ENCODE measurements at places on chromosomes 16 and 17.

- DNase-seq: no peak
These were observed 30.5 kb downstream of the SMIM36 start for GRCh38 chr17:55480631-55481315.

DNA sequence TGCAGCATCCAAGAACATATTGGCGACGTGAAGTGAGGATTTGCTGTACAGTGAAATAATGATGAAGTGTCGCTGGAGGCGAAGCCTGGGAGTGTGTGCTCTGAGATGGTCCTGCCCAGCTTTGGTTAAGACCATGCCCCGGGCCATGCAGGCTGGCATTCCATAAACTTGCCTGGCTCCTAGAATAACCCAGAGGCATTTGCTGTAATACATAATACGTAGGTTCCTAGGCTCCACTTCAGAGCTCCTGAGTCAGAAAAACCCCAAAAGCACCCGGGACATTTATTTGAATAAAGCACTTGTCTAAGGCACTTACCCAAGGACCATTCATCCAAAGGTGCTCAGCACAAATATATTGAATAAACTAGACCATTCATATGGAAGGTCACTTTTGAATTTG, 279.3 kb downstream of the ABCC12 start:
- DNase-seq: no peak

DNA sequence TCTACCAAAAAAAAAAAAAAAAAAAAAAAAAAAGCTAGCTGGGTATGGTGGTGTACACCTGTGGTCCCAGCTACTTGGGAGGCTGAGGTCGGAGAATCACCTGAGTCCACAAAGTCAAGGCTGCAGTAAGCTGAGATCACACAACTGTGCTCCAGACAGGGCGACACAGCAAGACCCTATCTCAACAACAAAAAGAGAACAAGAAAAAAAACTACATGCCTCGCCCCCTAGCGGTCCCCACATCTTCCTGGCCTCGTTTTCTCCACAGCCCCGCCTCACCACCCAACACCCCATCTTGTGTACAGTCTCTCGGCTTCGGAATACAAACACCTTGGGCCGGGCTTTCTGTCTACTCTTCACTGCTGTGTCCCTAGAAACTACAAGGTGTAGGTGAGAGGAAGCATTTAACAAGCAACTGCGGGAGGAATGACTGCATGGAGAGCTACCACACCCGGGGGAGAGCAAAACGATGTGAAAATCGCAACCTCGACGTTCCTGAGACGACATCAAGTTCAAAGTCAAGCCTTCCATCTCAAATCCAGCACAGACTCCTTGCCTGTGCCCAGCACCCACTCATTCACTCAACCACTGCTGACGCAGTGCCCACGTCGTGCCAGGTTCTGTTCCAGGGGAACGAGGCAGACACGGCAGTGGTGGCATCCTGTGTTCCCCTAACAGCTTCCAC, 9.0 kb downstream of the NTAN1 start:
- DNase-seq: no peak

GRCh38 chr17:4331614-4332013, 34.9 kb downstream of the UBE2G1 start:
- DNase-seq: no peak

DNA sequence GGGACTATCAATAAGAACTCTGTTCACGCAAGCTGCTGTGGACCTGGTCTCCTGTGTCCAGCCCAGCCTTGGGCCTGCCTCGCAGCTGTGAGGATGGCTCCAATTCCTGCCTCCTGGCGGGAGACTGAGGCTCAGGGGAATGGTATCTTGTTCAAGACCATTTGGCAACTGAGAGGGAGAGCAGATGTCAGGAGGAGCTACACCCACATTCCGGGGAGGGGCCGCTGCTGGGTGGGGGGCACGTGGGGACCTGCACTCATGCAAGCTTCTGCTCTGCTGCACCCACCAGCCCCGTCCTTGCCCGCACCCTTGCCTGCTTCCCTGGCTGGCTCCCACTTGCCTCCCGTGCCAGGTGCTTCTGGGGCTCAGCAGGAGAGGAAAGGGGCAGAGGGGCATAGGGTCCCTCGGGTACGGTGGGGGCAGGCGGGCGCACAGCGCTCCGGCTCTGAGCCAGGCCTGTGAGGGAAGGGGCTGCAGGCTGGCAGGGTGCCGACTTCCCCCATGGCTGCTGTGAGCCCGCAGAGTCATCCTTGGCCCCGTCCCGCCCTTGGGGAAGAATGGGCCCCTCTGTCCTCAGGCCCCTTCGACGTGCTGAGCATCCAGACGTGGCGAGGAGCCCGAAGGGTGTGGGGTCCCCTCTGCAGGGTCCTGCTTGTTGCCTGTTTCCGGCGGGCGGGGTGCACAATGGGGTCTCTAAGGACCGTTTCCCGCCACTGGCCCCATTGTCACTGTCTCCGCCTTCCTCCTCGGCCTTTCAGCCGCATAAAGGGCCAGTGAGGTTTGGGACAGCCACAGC, 2.7 kb downstream of the METRN start:
- no peak for DNase-seq

- no peak for DNase-seq
These were observed 22.2 kb upstream of the RAB11FIP4 start for GRCh38 chr17:31369266-31369665.

DNA sequence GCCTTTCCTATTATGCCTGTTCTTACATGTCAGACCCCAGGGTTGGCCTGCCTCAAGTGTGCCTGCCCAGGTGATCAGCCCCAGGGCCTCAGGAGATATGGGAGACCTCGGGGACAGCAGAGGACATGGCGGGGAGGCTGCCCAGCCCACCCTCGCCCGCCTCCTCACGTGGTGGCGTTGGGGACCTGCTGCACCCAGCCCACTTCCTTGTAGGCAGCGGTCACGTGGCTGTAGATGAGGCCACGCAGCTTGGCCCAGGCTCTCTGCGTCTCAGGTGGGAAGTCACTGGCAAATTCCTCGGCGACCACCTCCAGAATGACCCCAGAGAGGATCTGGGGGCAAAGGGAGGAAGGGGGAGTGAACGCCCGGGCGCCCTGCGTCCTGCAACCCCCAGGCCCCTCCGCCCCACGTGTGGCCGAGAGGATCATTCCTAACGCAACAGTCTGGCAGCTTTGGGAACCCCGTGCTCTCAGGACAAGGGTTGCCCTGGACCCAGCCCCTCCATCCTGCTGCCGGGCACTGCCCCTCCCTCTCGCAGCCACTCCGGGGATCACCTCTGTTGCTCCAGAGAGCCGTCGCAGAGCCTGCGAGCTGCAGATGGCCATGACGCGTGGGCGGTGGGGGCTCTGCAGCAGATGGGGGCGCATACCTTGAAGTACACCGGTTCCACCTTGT, 6.6 kb downstream of the CYGB start:
- no peak for DNase-seq

GRCh38 chr16:75217389-75217851, 1.4 kb upstream of the CTRB1 start:
- no peak for DNase-seq

DNA sequence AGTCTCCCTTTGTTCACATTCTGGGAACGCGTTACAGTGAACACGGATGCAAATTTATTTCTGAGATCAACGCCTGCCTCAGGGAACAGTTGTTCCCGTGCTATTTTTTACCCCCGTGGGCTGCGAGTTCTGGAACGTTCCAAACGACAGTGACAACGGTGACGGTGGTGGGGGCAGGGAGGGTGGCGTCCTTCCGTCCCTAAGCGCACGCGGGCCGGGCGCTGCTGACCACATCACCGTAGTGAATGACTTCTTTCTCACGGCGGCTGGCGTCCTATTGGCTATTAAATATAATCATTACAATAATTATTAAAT, 45.1 kb upstream of the SSTR5 start:
- no peak for DNase-seq

DNA sequence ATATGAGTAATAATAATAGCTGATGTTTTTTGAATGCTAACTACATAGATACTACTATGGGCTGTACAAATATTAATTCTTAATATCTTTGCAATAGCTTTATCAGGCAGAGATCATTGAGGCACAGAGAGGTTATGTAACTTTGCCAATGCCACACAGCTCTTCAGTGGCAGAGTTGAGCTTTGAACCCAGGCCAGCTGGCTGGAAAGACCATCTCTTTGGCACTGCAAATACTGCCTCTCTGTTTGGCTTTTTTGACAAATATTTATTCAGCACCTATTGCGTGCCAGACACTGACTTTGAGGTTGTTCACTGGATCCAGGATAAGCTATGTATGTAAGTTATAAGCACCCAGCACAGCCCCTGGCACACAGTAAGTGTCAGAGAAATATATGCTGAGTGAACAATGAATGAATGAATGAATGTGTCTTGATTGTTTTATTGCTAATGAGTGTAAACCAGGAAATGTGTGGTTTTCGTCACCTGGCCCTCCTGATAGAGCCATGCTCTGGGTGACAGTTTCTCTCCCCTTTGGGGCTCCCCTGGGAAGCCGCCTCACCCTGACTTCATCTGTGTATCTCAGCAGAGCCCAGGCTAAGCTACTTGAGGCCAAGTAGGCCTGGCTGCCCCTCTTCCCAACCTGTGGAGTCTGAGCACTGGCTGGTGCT, 2.5 kb downstream of the AQP8 start:
- DNase-seq: no peak

DNA sequence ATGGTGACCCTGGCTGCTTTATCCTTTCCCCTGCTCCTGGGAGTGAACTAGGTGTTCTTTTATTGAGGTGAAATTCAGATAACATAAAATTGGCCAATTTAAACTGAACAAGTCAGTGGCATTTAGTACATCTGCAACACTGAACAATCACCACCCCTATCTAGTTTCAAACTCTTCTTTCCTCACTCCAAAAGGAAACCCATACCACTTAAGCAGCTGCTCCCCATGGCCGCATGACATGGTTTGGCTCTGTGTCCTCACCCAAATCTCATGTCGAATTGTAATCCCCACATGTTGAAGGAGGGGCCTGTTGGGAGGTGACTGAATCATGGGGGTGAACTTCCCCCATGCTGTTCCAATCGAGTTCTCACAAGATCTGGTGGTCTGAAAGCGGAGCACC, 154.1 kb downstream of the STX8 start:
- DNase-seq: no peak

DNA sequence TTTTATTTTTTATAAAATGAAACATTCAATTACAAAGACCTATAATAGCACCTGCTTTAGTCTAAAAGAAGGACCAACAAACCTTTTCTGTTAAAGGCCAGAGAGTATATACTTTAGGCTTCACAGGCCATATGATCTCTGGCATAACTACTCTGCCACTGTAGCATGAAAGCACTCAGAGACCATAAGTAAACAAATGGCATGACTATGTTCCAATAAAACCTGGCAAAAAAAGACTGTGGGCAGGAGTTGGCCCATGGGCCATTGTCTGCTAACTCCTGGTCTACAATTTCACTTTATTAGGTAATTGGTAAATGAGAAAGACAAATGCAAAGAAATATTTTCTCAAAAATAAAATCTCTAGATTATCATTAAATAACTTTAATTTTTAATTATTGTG, 14.9 kb downstream of the CEP112 start:
- DNase-seq: peak; percentile 88

DNA sequence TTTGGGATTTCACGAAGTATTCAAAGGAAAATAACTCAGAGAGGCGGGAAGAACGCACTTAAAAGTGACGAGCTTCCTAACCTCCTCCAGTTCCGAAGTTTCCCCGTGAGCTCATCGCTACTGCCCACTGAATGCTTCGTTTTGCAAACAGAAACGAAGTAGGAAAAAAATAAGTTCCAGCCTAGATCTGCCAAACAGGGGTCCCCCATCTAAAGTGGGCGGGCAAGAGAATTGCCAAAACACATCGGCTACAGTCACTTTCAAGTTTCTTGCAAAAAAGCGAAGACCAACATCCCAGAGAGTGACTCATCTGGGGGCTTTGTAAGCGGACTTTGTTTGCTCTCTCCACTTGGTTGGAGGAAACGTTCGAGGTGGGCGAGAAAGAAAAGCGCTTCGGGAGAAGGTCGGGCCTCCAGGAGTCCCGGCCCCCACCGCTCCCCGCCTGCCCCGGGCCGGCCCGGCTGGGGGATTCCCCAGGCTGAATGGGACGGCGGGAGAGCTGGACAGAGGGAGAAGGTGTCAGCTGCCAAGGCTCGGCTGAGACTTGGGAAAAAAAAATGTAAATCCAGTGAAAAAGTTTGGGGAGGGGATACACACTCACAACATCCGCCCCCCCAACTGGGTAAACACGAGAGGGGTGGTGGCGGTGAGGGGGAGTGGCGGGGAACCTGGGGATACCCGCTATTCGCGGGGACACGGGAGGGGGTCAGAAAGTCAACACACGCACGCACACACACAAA, 1.0 kb downstream of the VEZF1 start:
- DNase-seq: peak; percentile 53

DNA sequence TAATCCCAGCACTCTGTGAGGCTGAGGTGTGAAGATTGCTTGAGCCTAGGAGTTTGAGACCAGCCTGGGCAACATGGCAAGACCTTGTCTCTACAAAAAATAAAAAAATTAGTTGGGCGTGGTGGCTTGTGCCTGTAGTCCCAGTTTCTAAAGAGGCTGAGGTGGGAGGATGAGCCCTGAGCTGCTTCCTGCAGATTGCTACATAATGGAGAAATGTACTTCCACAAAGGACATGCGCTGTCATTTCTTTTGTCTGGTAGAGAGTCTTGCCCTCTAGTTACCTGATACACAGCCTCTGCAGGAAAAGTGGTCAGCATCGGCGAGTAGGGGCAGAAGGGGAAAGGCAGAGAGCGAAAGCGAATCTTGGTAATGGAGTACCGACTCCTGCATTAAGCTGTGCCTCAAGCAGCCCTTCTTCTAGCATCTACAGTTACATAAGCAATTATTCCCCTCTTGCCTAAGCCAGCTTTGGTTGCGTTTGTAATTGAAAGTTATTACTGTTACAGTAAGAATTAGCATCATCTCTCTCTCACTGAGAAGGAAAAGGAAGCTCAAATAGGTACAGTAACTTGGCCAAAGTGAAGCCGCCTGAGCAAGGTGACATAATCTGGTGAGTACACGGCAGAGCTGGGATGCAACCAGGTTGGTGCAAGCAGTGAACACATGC, 18.5 kb upstream of the GGA2 start:
- DNase-seq: no peak

- no peak for DNase-seq
These were observed 1.3 kb downstream of the GNGT2 start for GRCh38 chr17:49209061-49209571.

DNA sequence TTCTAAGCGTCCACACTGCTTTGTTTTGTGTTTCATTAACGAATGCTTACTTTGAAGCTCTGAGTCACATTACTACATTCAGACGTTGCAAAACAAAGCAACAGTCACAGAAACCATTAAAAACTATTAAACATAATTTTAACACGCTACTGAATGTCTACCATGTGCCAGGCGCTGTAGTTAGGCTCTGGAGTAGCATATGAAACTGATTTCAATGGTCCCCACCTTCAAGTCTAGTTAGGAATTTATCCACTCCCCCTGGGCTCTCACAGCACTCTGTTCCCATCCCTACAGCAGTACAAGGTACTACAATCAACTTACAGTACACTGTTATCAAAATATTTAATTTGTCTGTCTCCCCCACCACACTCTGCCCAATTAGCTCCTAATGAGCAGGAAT, 631 bp downstream of the UTP6 start:
- DNase-seq: no peak
